ENCODE measurements at places on chromosomes 6 and 20.

- DNase-seq, result no peak
Observed at GRCh38 chr6:82917346-82918064, 148.1 kb downstream of the UBE3D start.

GRCh38 chr6:5746053-5746758 lies 260.5 kb downstream of the NRN1 start:
- no peak for DNase-seq

DNA sequence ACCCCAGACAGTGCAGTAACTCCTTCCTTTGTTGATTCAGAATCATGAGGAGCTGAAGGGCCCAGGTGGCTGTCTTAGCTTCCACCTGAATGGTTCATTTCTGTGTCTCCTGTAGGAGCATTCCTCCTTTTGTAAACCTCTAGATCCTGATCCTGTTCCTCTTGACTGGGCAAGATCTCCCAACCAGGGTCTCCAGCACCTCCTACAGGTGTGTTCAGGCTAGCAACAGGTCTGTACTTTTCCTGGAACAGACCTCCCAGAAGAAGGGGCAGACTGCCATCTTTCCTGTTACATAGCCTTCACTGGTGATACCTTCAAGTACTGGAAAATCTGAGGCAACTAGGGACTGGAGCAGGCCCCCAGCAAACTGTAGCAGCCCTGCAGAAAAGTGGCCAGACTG lies 35.2 kb downstream of the HLA-B start:
- DNase-seq, result no peak

DNA sequence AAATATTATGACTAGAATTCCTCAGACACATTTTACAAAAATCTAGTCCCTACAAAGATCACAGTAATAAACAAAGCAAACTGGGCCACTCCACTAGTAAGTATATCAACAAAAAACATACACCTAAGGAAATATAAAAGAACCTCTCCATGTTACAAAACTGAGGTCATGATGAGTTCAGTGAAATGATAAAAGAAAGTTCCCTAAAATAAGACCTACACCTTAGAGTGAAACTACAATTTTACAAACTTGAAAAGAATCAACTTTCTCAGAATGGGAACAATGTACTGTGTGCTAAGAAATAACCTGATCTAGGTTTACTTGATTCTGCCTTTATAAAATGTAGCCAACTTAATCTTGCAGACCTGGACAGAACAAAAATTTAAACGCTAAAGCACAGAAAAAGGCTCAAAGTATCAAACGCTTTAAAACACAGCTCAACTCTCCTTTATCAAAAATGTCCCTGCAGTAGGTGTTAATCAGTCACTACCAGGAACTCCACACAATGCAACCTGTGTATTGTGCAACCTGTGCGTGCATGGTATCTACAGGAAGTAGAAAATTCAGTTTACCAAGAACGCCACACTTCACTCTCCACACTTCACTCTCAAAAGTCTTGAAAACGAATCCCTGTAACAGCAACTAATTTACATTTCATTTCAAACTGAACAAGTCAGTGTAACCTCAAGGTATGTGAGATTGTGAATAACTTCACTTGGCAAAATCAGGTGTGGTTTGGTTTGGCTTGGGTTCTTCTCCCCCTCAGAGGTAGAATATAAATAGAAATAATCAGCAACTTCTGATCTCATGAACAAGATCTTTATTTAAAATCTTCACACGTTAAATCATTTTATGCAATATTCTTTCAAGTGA lies 1.8 kb downstream of the RALGAPA2 start:
- peak; percentile 84 for DNase-seq

- no peak for DNase-seq
Observed at GRCh38 chr6:33962246-33963027, 158.6 kb upstream of the MLN start.

GRCh38 chr6:110720066-110720465 lies 95.2 kb downstream of the CDK19 start:
- DNase-seq, result no peak

DNA sequence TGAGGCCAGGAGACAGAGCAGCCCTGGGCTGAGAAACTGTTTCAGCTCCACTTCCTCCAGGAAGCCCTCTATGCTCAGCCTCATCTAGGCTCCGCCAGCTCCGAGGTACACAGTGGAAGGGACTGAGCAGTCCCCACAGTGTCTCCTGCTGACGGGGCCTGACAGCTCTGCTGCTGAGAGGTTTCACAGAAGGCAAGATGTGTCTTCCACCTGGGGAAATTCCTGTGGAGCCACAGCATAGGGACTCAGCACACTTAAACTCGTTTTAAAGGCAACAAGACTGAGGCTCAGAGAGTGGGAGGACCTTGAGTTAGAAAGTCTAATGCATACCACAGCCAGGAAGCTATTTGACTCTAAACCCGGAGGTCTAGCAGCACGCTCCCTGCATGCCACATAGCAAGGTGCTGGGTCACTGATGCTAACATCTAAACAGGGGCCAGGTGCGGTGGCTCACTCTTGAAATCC lies 6.8 kb downstream of the ADA start:
- no peak for DNase-seq

GRCh38 chr20:47266847-47267515 lies 89.5 kb downstream of the ZMYND8 start:
- DNase-seq, result no peak

Measured in hematopoietic multipotent progenitor cell treated with erythropoietin and hydrocortisone succinate and interleukin-3 and kit ligand, for 6 days (in vitro differentiated cells).